Urinary bladder (tissue), 4 donors: ENCODE measurements at places on chromosomes 12 and 14. TPM values are rescaled to one million over a fixed set of nuclear protein-coding genes. Genes with fewer than 3 reads are reported as not detected.

NKX2-1 gene
- polyA plus RNA-seq = not detected

CYP27B1 gene
- polyA plus RNA-seq = 0.57 TPM

SELPLG gene
- 9.4 TPM for polyA plus RNA-seq

WIF1 gene
- 1.9 TPM for polyA plus RNA-seq

NFKBIA gene
- polyA plus RNA-seq = 202 TPM

SYT1 gene
- 5.1 TPM for polyA plus RNA-seq

LTBP2 gene
- 6.8 TPM for polyA plus RNA-seq

GRCh38 chr12:45368841-45369489 lies 153.1 kb downstream of the ANO6 start:
- no peak for DNase-seq

- DNase-seq = no peak
These were observed 5.8 kb downstream of the MAX start for GRCh38 chr14:65096323-65097089.

GRCh38 chr14:22646570-22647254 lies 2.6 kb upstream of the OR6J1 start:
- DNase-seq = no peak

- DNase-seq = no peak
These were observed 414.2 kb upstream of the PDE3A start for GRCh38 chr12:19954163-19954562.
